ENCODE measurements at places on chromosomes 1 and 21.

GRCh38 chr1:241899210-241899609 is 51.2 kb downstream of the EXO1 start:
- no peak for DNase-seq

- no peak for DNase-seq
These were observed 9.8 kb downstream of the NHLH1 start for GRCh38 chr1:160376525-160377131.

DNA sequence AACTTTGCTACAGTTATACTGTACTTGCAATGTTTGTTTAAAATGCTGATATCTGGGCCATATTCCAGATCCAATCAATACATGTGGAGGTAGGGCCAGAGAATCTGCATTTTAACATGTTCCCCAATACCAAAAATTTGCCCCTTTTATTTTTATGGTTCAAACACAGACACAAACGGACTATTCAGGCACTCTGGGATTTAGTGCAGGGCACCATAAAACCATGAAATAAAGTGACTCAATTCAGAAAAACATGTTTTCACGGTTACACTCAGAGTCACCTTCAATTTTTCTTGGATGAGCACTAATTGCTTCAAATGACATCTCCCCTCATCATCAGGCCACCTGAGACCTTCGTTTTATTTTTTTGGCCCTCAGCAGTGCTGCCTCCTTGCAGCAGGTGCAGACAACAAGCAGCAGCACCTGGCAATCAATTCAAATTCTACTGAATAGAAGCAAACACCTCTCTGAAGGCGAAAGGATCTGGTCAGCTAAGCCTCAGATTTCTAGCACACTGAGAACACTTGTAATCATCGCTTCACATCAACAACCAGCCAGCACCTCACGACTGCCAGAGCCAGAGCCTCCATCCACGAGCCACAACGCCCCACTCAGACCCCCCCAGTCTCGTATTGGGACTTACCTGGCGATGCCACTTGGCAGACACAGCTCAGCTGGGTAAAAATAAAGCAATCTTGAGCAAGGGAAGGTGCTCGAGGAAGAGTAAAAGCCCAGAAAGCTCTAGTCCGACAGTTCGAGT is 1.1 kb downstream of the ERO1B start:
- peak; percentile 19 for DNase-seq

GRCh38 chr1:201591981-201592380 is 53.1 kb downstream of the NAV1 start:
- no peak for DNase-seq

GRCh38 chr1:26697978-26698849 is 2.4 kb downstream of the ARID1A start:
- DNase-seq = peak; percentile 28

- no peak for DNase-seq
These were observed 26.8 kb upstream of the NCAM2 start for GRCh38 chr21:20971296-20971921.
